HTR-8/SVneo (cell line): ENCODE measurements at places on chromosomes 3 and 15.

GRCh38 chr3:39317571-39318169, 11.8 kb upstream of the CCR8 start:
- no peak for DNase-seq

GRCh38 chr3:126052196-126053058, 31.5 kb downstream of the SLC41A3 start:
- DNase-seq = no peak

GRCh38 chr3:154583086-154583634, 153.2 kb upstream of the GPR149 start:
- DNase-seq = no peak

DNA sequence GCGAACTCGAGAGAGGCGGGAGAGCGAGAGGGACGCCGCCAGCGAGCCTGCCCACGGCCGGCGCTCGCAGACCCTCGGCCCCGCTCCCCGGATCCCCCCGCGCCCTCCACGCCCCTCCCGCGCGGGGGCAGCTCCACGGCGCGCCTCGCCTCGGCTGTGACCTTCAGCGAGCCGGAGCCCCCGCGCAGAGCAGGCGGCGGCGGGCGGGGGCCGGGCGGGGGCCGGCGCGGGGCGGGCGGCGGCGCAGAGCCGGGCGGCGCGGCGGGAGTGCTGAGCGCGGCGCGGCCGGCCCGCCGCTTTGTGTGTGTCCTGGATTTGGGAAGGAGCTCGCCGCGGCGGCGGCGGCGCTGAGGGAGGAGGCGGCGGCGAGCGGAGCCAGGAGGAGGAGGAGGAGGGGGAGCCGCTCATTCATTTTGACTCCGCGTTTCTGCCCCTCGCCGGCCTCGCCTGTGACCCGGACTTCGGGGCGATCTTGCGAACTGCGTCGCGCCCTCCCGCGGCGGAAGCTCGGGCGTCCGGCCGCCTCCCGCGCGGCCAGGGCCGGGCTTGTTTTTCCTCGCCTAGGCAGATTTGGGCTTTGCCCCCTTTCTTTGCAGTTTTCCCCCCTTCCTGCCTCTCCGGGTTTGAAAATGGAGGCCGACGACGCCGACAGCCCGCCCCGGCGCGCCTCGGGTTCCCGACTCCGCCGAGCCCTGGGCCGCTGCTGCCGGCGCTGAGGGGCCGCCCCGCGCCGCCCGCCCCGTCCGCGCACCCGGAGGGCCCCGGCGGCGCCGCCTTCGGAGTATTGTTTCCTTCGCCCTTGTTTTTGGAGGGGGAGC, 524 bp downstream of the IGF1R start:
- DNase-seq = no peak

DNA sequence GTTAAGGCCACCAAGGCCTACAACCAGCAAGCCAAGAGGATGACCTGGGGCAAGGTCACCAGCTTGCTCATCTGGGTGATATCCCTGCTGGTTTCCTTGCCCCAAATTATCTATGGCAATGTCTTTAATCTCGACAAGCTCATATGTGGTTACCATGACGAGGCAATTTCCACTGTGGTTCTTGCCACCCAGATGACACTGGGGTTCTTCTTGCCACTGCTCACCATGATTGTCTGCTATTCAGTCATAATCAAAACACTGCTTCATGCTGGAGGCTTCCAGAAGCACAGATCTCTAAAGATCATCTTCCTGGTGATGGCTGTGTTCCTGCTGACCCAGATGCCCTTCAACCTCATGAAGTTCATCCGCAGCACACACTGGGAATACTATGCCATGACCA, 3.6 kb downstream of the CXCR6 start:
- no peak for DNase-seq

DNA sequence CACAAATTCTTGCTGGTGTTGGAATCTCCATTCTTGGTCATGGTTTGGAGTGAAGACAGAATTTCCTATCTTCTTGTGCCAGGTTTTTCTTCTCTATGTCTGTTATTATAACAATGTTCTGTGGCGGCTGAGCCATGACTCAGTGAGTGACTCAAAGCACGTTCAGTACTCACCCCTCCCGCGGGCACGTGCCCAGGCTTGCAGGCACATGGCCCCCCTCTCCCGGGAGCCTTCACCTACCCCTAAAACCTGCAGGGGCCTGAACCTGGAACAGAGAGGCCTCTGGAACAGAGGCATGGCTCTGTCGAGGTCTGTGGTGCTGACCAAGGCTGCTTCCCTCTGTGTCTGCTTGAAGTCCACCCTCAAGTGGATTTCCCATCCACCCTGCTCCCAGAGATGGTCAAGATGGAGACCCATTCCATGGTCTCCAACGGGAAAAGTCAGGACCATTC, 27.6 kb downstream of the PLXNB1 start:
- DNase-seq = peak; percentile 62

- DNase-seq = peak; percentile 4
Observed at GRCh38 chr3:30112902-30113484, 493.4 kb upstream of the TGFBR2 start.

- DNase-seq = no peak
Observed at GRCh38 chr3:138960417-138960852, 13.4 kb downstream of the FOXL2NB start.

DNA sequence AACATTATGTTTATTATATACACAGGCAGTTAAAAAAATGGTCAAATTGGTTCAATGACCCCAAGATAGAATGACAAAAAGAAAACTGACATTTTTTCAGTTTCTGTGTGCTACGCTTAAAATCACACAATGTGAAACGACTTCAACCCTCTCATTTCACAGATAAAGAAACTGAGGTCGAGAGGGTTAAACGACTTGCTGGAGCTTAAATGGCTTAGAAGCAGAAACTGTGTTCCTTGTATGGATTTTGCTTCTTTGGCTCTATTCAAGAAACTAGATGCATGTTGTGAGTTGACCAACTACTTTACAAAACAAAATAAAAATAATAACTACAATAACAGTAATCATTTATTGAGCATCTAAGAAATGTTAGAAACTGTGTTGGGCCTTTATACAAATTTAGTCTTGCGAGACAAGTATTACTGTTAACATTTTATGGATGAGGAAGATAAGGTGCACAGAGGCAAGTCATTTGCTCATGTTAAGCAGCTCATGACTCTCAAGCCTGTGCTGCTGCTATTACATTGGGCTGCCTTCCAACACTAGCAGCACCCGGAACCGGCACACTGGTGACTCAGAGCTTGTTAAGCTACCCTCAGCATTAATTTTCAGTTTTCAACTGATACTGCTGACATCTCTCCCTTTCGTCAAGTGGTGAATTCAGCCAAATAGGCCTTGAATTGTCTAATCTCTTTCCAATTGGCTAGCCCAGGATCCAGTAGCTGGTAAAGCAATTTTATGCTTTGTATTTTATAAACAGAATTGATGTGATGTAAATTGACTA, 487.6 kb downstream of the NAALADL2 start:
- peak; percentile 59 for DNase-seq
